ENCODE measurements at places on chromosomes 4 and X. TPM values are rescaled to one million over a fixed set of nuclear protein-coding genes. Genes with fewer than 3 reads are reported as not detected.

GRCh38 chrX:20267931-20268701 lies 1.4 kb upstream of the RPS6KA3 start:
- peak; percentile 40 for DNase-seq

Gene PRSS12
- 79.7 TPM for total RNA-seq

DNA sequence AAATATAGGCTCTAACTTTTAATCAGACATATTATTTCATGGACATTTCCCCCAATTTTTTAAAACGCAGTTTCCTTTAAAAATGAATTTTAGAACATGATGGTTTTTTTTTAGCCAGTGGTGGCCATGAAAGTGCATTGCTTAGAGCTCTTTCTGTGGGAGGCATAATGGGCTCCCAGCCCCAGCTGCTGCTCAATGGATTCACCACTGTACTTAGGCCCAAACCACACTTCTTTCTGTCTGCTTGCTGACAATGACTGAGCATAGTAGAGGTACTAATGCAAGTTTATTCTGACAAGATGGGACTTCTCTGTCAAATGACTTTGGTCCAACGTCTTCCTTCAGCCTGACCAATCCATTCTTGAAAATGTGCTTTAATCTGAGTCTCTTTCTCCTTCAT lies 400.2 kb upstream of the GRIA3 start:
- DNase-seq = no peak

- no peak for DNase-seq
These were observed 93.3 kb downstream of the RASGEF1B start for GRCh38 chr4:81378386-81378785.

Gene HEPH
- total RNA-seq = 114 TPM

GRCh38 chr4:182192511-182193181 lies 50.6 kb upstream of the TENM3 start:
- no peak for DNase-seq

Gene PPP4R3C
- not detected for total RNA-seq

DNA sequence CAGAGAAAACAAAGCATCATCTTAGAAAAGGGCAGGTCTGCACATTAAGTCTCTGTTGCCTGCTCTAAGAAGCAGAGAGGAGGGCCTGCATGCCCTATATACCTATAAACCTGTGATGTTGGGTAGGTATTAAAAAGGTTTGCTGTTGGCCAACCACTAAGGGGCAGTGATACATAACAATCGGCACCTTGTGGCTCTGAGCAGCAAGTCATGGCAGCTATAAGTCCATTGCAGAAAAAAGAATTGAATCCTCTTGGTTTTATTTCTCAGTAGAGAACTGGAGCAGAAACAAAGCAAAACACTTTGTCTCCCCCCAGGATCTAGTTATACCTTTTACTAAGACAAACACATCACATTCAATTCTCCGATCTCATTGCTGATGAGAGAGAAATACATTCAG lies 1364.4 kb downstream of the STIM2 start:
- no peak for DNase-seq

- no peak for DNase-seq
These were observed 333.5 kb downstream of the BMPR1B start for GRCh38 chr4:95091272-95091671.
